ENCODE measurements at places on chromosomes 7 and 10.

- no peak for DNase-seq
Observed at GRCh38 chr7:31948029-31948428, 122.2 kb downstream of the PDE1C start.

GRCh38 chr10:103901299-103901698 is 16.7 kb downstream of the STN1 start:
- DNase-seq: no peak

- DNase-seq: no peak
Observed at GRCh38 chr10:20871970-20872369, 25.1 kb downstream of the NEBL start.

DNA sequence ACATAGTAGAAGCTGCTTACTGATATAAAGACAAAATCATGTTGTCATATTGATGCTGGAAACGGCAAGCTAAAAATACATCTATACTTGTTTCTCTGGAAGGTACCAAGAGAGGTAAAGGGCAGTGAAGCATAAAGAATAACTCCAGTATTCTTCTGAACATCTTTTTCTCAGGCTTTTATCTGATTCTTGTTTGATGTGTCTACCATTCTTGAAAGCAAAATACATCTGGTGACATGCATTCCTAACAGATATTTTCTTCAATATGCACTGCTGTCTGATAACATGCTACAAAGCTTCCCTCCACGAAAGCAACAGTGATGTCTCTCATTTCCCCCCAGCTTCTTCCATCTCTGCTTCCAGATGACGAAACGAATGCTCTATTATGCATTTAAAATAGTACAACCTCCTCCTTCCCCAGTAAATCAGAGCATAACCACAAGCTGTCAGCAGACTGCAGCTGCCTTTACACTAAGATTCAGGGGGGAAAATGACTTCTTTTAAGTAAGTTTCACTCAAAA is 100.8 kb downstream of the ARHGAP21 start:
- no peak for DNase-seq

GRCh38 chr7:148962823-148963582 is 65.3 kb downstream of the PDIA4 start:
- DNase-seq: peak; percentile 54

GRCh38 chr10:60734226-60734625 is 44.1 kb upstream of the CDK1 start:
- no peak for DNase-seq

- DNase-seq: no peak
Observed at GRCh38 chr7:80428161-80429054, 83.5 kb downstream of the GNAT3 start.

- DNase-seq: no peak
Observed at GRCh38 chr7:143884969-143885559, 16.9 kb downstream of the TCAF1 start.

DNA sequence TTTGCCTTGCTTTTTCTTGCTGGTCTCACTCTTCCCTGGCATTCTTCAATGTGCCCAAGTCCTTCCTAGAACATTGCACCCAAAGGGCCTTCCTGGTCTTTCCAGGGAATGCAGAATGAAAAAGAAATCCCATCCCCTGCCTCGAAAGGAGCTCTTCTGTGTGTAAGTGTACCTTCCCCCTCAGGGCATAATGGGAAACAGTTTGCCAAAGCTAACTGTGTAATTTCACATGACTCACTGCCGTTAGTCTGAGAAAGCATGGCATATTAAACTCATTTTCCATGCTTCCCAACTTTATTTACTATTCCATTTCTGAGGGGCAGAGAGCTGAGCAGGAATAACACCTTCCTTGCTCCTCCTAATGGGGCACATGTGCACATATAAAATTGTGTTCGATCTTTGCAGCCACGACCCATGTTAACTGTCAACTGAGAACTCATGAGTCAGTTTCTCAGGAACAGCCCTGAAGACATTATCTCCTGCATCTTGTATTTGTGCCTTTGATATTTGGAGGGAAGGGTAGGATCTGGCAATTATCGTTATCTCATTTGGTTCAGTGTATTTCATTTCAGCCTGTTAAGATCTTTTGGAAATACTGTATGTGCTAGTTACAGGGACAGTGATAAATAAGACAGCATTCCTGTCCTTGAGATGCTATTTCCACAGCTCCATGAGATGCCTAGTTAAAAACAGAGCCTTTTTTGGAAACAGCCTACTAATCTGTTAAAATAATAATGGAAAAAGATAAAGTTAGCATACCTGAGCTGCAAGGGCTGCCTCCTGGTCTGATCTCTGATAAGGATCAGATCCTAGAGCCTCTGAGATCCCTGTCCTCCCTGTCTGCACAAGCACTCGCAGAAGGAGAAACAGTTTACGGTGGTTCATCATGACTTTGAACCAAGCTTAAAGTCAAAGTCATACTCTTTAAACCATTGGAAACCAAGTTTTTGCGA is 42.3 kb downstream of the IKZF1 start:
- no peak for DNase-seq

GRCh38 chr7:85736085-85736484 is 549.2 kb upstream of the SEMA3D start:
- no peak for DNase-seq

GRCh38 chr10:78757344-78757925 is 311.3 kb upstream of the ZMIZ1 start:
- no peak for DNase-seq

GRCh38 chr10:89339875-89340274 is 12.1 kb downstream of the IFIT3 start:
- no peak for DNase-seq

DNA sequence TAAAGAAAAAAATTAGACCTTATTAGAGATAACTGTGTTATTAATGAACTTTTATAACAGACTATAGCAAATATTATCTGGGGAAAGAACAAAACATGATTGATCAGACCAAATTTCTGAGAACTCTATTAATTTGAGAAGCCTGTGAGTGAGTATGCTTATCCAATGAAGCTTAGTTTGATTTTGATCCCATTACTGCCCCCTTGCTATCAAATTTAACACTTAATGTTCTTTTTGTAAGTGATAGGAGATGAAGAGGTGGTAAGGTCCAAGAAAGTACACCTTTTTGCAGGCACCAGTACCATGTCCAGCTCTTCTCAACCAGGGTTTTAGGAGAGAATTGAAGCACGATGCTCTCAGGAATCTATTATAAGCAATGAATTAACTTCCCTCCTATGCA is 49.9 kb downstream of the ZNF365 start:
- DNase-seq: no peak

GRCh38 chr10:105347487-105347886 is 706.4 kb downstream of the SORCS3 start:
- no peak for DNase-seq

DNA sequence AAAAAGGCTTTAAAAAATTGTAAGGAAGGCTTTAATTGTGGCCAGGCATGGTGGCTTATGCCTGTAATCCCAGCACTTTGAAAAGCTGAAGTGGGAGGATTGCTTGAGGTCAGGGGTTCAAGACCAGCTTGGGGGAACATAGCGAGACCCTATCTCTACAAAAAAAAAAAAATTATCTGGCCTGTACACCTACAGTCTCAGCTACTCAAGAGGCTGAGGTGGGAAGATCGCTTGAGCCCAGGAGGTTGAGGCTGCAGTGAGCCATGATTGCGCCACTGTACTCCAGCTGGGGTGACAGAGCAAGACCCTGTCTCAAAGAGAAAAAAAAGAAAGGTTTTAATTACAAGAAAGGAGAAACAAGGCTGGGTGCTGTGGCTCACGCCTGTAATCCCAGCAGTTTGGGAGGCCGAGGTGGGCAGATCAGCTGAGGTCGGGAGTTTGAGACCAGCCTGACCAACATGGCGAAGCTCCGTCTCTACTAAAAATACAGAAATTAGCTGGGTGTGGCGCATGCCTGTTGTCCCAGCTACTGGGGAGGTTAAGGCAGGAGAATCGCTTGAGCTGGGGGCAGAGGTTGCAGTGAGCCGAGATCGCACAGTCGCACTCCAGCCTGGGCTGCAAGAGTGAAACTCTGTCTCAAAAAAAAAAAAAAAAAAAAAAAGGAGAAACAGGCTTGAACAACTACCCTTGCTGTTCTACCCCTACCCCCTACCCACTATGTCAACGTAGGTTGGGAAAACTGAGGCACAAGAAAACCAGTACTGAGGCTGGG is 83.7 kb downstream of the CARD11 start:
- DNase-seq: no peak

- DNase-seq: no peak
Observed at GRCh38 chr7:139495580-139496125, 12.2 kb upstream of the KLRG2 start.

GRCh38 chr10:102402512-102402896 is 7.0 kb downstream of the NFKB2 start:
- DNase-seq: no peak

GRCh38 chr10:75469006-75469616 is 37.7 kb downstream of the LRMDA start:
- no peak for DNase-seq

DNA sequence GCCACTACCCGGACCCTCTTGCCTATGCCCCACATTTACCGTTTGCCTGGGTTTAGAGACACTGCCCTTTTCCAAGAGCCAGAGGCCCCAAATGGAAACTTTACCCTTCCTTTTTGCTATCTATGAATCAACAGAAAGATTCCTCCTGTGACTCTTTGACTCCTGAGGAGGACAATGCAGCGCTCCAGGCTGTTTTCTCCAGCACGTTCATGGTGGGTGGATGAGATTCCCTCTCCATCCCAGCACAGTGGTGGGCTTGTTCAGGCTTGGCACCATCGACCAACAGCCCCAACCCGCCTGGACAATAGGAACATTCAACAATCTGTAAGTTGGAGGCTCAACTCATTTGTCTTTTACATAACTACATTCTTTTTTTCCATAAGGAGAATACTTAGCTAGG is 55.9 kb downstream of the DLD start:
- no peak for DNase-seq

- DNase-seq: no peak
Observed at GRCh38 chr7:81233208-81233940, 314.5 kb upstream of the SEMA3C start.

GRCh38 chr7:99232082-99232770 is 24.3 kb upstream of the KPNA7 start:
- no peak for DNase-seq

GRCh38 chr7:44973610-44974401 is 5.0 kb downstream of the MYO1G start:
- no peak for DNase-seq

GRCh38 chr7:45160417-45160881 is 2.9 kb downstream of the RAMP3 start:
- DNase-seq: no peak

DNA sequence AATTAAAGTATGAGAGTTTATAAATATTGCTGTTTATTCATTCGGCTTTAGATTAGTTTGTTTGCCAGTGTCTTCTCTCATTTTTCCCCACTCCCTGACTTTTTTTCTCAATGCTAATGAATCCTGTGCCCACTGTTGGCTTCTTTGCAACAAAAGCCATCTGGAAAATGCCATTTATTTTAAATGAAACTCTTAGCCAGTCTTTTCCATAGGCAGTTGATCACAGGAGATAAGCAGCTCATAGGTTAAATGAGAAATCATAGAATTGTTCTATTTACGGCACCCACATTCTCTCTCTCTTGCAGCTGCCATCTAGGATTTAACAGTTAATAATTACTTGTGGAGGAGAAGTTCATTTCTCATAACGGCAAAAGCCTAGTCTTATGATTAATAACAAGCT is 249.3 kb upstream of the POM121L12 start:
- DNase-seq: no peak

DNA sequence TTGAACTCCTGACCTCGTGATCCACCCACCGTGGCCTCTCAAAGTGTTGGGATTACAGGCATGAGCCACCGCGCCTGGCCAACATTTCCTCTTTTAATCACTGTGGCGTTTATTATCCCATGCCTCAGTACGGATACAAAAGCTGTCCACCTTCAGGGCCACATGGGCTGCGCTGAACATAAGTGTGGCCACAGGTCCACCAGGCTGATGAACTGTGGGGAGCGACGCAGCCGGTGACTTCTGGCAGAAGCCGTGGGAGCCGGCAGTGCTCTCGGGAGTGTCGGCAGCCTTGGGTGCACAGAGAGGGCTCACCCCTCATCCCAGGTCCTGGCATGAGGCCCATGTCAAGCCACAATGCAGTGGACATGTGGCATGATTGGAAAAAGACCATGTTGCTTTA is 223.6 kb downstream of the TNS3 start:
- no peak for DNase-seq

GRCh38 chr7:83819911-83820310 is 171.0 kb upstream of the SEMA3E start:
- DNase-seq: no peak

- no peak for DNase-seq
Observed at GRCh38 chr7:139523968-139524815, 707 bp downstream of the CLEC2L start.

DNA sequence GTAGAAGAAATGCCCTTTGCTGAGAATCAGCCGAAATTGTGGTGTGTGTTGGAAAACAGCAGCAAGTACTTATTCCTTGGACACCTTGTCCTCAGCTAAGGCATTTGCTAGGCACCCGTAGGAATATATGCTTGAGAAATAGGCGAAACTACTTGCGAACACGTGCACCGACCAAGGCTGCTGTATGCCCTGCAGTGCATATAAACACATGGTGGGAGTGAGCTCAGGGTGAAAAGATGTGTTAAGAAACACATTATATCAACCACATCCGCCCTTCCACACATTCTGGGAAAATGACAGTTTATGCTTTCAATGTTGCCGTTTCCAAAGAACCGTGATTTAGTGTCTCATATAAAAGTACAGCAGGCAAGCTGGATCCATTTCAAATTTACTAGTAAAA is 199.2 kb downstream of the JCAD start:
- no peak for DNase-seq

DNA sequence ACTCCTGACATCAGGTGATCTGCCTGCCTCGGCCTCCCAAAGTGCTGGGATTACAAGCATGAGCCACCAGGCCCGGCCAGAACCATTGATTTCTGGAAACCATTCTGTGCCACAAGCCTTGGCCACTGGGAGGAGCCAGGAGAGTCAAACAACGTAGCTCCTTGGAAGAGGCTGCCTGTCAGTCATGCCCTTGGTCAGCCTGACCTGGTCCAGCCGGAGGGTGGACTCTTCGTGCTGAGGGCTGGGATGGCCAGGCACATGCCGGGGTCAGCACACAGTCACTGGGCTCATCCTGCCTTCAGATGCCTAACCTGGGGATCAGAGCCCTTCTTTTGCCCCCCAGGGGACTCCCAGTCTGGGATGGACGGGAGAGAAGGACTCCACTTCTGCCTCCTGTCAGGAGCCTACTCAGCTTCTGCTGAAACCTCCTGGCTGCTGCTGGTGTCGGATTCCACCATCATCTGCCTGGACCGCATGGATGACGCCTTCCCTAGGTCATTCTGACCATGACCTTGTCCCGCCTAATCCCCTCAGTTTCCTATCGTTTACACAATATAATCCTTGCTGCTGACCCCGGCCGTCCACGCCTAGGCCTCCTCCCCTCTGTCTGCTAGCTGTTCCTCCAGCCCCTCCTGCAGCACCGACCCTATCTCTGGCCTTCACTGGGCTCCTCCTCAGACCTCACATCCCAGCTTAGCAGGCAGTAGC is 30.4 kb downstream of the TMEM270 start:
- DNase-seq: no peak

GRCh38 chr10:70664702-70665195 is 7.6 kb upstream of the ADAMTS14 start:
- DNase-seq: no peak

- no peak for DNase-seq
Observed at GRCh38 chr7:51121931-51122425, 194.6 kb downstream of the COBL start.

Data from stimulated activated CD4-positive, alpha-beta T cell treated with anti-CD3 and anti-CD28 coated beads, Interleukin-15, amount 100 ng/mL, for 48 hours (primary cell).